AG08395 (cell line): ENCODE measurements at places on chromosomes 5 and 9.
A peak's percentile ranks its signal among the peaks of the same experiment; 100 is the strongest.

DNA sequence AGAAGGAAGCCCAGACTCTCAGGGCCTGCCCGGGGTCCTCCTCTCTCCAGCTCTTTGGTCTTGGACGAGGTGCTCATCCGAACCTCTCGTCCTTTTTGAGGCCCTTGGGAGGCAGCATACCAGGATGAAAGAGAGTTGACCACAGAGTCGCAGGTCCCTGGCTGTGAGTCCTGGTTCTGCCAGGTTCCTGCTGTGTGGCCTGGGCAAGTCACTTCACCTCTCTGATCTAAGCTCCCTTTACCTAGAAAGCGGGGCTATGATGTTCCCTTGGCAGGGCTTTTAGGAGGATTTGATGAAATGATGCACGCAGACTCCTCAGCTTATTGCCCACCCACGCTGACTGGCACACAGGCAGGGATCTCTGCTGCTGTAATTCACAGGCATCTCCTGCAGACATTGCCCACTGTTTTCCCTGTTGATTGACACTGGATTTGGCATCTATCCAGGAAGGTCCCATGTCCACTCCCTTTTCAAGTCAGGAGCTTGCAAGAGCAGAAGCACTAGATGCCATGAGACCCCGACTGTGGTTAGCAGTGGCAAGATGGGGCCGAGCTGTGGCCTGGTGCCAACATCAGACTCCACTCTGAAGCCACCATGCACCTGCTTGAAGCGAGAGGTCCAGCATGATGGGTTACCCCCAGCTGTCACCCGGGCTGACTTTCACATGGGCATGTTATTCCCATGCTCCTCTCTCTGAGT lies 71.5 kb downstream of the MACROH2A1 start:
- DNase-seq: no peak

- no peak for DNase-seq
Measured at GRCh38 chr9:90722071-90722470, 79.4 kb upstream of the DIRAS2 start.

GRCh38 chr5:57207007-57207653 lies 33.3 kb downstream of the GPBP1 start:
- no peak for DNase-seq

DNA sequence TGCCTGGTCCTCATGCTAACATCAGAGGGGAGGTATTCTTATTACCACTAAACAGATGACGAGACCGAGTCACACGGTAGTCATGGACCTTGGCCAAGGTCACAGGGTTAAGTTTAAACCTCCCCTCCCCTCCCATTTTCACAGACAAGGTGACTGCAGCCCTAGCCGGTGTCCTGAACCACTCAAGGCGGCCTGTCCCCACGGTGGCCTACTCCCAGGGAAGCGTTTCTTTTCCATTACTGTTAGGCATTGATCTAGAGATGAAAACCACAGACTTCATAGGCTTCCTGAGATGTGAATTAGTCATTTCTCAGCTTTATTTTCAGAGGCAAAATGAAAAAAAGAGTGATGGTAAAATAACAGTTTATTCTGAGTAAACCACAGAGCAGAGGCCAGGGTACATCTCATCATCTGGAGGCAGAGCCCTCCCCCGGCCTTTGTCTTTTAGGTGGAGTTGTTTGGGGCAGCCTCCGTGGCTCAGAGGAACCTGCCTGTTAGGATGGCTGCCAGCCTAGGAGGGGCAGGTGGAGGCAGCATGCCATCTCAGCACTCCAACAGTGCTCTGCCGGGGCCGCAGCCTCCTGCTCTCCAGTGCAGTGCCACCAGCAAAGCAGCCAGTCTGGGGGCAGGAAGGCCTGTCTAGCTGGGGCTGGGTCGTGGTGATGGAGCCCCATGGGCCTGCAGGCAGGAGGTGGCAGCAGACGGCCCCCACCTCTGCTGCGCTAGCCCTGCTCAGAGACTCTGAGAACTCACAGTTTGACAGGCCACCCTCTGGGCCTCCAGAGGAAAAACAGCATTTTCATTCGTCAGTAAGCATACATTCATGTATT lies 71.2 kb downstream of the RAPGEF1 start:
- peak; percentile 69 for DNase-seq

DNA sequence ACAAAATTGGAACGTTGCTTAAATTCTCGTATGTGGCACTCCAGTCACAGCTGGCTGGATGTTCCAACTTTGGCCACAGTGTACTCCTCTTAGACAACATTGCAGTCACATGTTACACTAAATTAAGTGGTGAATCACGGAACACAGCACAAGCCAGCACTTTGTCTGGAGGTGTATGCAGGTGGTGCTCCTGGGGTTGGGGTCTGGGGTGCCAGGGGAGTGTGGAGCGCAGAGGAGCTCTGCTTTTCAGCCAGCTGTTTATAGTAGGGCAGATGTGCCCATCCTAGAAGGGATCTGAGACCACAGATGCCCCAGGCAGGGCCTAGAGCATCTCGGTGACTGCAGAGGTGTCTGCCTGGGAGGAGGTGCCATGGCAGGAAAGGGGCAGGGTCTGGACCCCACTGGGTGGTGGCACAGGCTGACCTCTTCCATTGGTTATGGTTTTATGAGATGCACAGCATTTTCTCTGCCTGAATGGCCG lies 82.6 kb downstream of the WNK2 start:
- DNase-seq: no peak

DNA sequence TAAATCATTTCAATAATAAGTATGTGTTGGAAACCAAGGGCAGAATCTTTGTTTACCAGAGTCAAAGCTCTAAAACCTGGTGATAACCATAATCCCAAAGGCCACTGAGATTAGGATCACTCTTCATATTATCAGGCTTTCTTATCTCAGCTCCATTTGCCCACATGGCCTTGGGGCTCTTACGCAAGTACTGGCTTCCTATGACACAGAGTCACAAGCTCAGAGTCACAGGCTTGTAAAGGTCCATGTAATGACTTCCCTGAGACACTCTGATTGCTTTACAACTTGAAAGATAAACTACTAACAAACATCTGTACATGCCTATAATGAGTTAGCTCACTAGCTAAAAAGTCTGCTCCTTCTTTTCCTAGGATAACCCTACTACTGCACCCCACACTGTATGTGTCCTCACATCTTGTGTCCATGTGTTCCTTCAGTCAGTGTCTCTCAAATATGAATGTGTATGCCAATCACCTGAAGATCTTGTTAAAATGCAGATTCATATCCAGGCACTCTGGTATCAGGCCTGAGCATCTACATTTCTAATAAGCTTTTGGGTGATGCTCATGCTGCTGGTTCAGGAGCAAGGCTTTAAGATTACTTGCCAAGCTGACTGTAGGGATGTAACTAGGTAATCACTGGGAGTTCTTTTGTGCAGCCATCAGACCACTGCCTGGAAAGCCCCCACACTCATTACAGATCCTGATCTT lies 28.4 kb downstream of the SEMA6A start:
- DNase-seq: no peak

DNA sequence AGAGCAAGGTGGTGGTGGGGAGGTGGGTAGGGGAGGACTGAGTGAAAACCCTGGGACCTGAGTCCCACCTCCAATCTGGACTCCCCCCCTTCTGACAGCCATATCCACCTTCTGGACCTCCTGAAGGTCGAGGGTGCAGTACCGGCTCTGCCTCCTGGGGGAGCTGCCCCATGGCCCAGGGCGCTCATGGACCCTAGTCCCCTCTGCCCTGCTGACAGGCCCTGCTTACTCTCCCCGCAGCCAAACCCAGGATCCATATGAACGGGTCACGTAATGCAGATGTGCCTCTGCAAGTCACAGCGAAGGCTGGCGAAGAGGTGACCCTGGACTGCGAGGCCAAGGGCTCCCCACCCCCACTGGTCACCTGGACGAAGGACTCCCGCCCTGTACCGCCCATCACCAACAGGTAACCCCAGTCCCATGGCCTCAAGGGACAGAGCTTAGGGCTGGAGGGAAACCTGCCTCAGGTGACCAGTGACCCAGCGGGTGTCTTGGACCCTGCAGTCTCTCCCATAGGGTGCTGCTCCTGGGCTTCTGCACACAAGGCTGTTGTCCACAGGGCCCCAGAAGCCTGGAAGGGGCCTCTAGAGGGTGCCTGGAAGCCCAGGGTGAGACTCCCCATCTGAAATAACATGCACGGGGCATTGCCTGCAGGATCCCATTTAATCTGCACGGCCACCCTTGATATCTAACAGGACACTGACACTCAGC lies 61.7 kb downstream of the HMCN2 start:
- DNase-seq: no peak

DNA sequence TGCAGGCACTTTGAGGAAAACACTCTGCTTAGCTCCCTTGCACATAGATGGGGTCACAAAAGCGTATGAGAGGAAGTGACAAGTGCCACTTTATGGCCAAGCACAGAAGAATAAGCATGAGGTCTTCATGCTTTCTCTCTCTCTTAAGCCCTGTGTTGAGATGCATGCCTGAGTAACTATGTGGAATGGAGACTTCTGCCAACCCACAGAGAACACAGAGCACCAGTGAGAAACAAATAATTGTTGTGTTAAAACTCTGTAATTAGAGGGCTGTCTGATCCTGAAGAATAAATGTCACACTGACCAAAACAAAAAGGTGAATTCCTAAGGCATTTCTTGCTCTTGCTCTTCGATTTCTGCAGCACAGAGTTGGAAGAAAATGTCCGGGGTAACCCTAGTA lies 488.5 kb downstream of the CTNND2 start:
- no peak for DNase-seq
